ENCODE measurements at places on chromosomes 3 and 15. TPM values are rescaled to one million over a fixed set of nuclear protein-coding genes. Genes with fewer than 3 reads are reported as not detected.

SLC12A1 gene
- total RNA-seq: 0.19 TPM

P2RY12 gene
- not detected for total RNA-seq

LDHAL6B gene
- total RNA-seq: not detected

CACNA2D3 gene
- total RNA-seq: 2.3 TPM

ADGRG7 gene
- total RNA-seq: not detected

FBLN2 gene
- 24.9 TPM for total RNA-seq

MESP2 gene
- 0.16 TPM for total RNA-seq

SERINC4 gene
- total RNA-seq: not detected

GRCh38 chr15:35596285-35596684 lies 50.3 kb upstream of the DPH6 start:
- H3K4me1 ChIP-seq: no peaks in the 10 kb centered on the region
- H3K27ac ChIP-seq: no peak overlapping the region
- H3K36me3 ChIP-seq: no peaks in the 10 kb centered on the region
- H3K4me3 ChIP-seq: no peak overlapping the region
- no peaks in the 10 kb centered on the region for H3K27me3 ChIP-seq

GRCh38 chr15:84722628-84723027 lies 6.7 kb upstream of the SEC11A start:
- H3K27me3 ChIP-seq: no peaks in the 10 kb centered on the region
- no peak for DNase-seq
- no peak overlapping the region for H3K27ac ChIP-seq
- H3K4me3 ChIP-seq: no peak overlapping the region
- peaks cover 12% of the 10 kb centered on the region for H3K4me1 ChIP-seq

GRCh38 chr3:49617390-49618013 lies 56.6 kb upstream of the APEH start:
- H3K4me3 ChIP-seq: no peak overlapping the region
- DNase-seq: no peak
- peaks cover 9% of the 10 kb centered on the region for H3K4me1 ChIP-seq
- H3K27ac ChIP-seq: no peak overlapping the region

- no peak overlapping the region for H3K4me3 ChIP-seq
- DNase-seq: no peak
- peaks cover 20% of the 10 kb centered on the region for H3K4me1 ChIP-seq
- no peak overlapping the region for H3K27ac ChIP-seq
- no peaks in the 10 kb centered on the region for H3K36me3 ChIP-seq
These were observed 99.3 kb upstream of the PLCL2 start for GRCh38 chr3:16785465-16785864.

GRCh38 chr3:122497425-122497824 lies 17.3 kb downstream of the KPNA1 start:
- H3K4me3 ChIP-seq: no peak overlapping the region
- H3K36me3 ChIP-seq: peaks cover 5% of the 10 kb centered on the region
- H3K4me1 ChIP-seq: peaks cover 38% of the 10 kb centered on the region
- no peak for DNase-seq

- no peak overlapping the region for H3K27ac ChIP-seq
- H3K4me1 ChIP-seq: no peaks in the 10 kb centered on the region
- no peaks in the 10 kb centered on the region for H3K36me3 ChIP-seq
- H3K4me3 ChIP-seq: no peak overlapping the region
- no peaks in the 10 kb centered on the region for H3K27me3 ChIP-seq
- DNase-seq: no peak
These were observed 35.8 kb upstream of the ATOSA start for GRCh38 chr15:52714968-52715367.

DNA sequence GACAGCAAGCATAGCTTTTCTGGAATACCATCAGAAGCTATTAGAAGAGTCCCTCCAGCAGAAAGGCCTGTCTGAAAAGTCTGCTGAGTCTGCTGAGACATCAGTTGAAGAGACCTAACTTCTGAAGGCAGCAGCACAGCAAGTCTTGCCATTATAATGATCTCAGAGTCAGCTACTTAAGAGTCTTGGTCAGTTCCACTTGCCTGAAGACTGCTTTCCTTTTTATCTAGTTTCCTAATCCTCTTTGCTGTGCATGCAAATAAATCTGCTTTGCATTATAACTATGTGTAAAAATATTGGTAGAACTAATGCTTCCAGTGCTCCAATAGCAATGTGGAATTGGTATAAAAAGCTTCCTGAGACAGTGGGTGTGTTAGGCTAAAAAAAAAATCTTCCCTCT lies 34.9 kb upstream of the CPOX start:
- DNase-seq: no peak
- H3K36me3 ChIP-seq: no peaks in the 10 kb centered on the region
- H3K27me3 ChIP-seq: no peaks in the 10 kb centered on the region
- no peak overlapping the region for H3K27ac ChIP-seq
- H3K4me1 ChIP-seq: peaks cover 13% of the 10 kb centered on the region

DNA sequence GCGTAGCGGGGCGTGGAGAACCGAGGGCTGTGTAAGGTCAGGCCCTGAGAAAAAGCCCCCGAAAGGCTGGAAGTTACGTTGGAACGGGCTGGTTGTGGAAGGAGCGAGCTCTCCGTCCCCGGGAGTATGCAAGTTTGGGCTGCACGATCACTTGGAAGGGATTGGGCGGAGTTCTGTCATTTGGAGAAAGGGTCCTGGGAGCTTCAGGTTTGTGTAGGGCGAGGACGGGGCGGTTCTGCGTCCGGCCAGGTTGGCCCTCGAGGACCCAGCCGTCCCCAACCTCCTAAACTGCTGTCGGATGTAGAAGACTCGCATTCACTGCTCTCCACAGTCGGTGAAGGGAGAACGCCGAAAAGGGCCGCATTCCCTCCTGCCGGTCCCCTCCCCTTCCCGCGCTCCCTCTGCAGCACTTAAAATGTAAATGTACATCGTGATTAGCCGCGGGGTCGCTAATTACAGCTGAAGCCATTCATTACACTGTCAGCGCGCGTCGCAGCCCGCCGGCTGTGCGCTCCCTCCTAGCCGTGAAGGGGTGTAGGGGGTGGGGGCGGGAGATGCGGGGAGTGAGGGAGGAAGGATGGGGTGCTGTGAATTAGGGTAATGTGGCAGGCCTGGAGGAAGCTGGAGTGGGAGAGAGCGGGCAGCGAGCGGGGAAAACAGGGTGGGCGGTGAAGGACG lies 2.5 kb upstream of the RPP25 start:
- H3K4me1 ChIP-seq: peaks cover 32% of the 10 kb centered on the region
- H3K4me3 ChIP-seq: peak overlapping the region; percentile 80
- DNase-seq: peak; percentile 65
- peaks cover 62% of the 10 kb centered on the region for H3K27me3 ChIP-seq
- H3K27ac ChIP-seq: no peak overlapping the region

GRCh38 chr15:82570721-82571508 lies 30.7 kb upstream of the RPS17 start:
- H3K4me1 ChIP-seq: peaks cover 22% of the 10 kb centered on the region
- DNase-seq: peak; percentile 43
- no peaks in the 10 kb centered on the region for H3K27me3 ChIP-seq
- H3K36me3 ChIP-seq: no peaks in the 10 kb centered on the region
- peak overlapping the region; percentile 55 for H3K4me3 ChIP-seq

DNA sequence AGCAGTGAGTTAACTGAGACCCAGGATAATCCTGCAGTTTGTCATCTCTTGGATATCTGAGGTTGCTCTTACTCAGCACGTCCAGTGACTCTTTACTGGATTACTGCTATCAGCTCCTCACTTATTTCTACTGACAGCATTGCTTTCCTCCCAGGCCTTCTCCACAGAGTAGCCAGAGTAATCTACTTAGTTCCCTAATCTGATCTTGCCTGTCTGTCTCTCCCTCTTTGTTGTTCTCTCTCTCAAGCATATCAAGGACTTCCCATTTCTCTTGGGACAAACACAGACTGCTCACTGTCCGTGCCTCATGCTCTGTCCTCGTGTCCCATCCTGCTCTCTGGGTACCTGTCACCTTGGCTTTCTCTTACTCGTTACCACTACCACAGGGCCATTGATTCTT lies 376.2 kb downstream of the FEZF2 start:
- peak overlapping the region; percentile 12 for H3K27ac ChIP-seq
- no peaks in the 10 kb centered on the region for H3K27me3 ChIP-seq
- H3K4me3 ChIP-seq: no peak overlapping the region
- DNase-seq: no peak
- peaks cover 9% of the 10 kb centered on the region for H3K4me1 ChIP-seq

DNA sequence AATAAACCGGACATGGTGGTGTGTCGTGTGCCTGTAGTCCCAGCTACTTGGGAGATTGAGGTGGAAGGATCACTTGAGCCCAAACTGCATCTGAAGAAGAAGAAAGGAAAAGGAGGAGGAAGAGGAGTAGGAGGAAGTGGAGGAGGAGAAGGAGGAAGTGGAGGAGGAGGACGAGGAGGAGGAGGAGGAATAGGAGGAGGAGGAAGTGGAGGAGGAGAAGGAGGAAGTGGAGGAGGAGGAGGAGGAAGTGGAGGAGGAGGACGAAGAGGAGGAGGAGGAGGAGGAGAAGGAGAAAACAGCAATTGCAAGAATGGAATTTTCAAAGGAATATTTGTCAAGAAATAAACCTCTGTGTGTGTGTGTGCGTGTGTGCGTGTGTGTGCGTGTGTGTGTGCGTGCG lies 528.6 kb downstream of the CADM2 start:
- H3K4me3 ChIP-seq: no peak overlapping the region
- H3K36me3 ChIP-seq: no peaks in the 10 kb centered on the region
- H3K27me3 ChIP-seq: no peaks in the 10 kb centered on the region
- DNase-seq: no peak

GRCh38 chr15:66917904-66918448 lies 147.4 kb upstream of the SMAD3 start:
- no peaks in the 10 kb centered on the region for H3K36me3 ChIP-seq
- H3K27me3 ChIP-seq: no peaks in the 10 kb centered on the region
- H3K4me3 ChIP-seq: no peak overlapping the region
- DNase-seq: no peak
- no peaks in the 10 kb centered on the region for H3K4me1 ChIP-seq
- no peak overlapping the region for H3K27ac ChIP-seq

- no peaks in the 10 kb centered on the region for H3K36me3 ChIP-seq
- no peaks in the 10 kb centered on the region for H3K27me3 ChIP-seq
- no peak for DNase-seq
- no peak overlapping the region for H3K4me3 ChIP-seq
- H3K4me1 ChIP-seq: peaks cover 5% of the 10 kb centered on the region
These were observed 256.9 kb downstream of the CTNNB1 start for GRCh38 chr3:41456162-41456561.

DNA sequence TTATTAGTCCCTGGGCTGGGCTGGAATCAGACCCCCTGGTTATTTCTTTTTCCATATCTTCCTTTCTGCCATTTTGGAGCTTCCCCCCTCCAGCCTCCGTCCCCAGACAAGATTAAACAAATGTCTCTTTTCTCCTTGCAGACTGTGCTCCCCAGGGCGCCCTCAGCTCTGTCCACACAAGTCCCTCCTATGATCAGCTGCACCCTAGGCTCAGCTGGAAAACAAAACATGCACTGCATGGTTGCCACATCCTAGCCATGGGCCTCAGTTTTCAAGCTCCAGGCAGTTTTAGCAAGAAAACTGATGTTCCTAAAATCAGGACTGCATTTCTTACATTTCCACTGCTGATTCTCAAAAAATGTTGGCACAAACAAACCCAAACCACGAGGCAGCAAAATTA lies 23.5 kb upstream of the RFTN1 start:
- no peak overlapping the region for H3K27ac ChIP-seq
- no peaks in the 10 kb centered on the region for H3K27me3 ChIP-seq
- H3K36me3 ChIP-seq: no peaks in the 10 kb centered on the region

GRCh38 chr3:129593230-129593594 lies 13.3 kb downstream of the PLXND1 start:
- peak overlapping the region; percentile 73 for H3K27ac ChIP-seq
- no peaks in the 10 kb centered on the region for H3K36me3 ChIP-seq
- DNase-seq: no peak
- H3K4me1 ChIP-seq: peaks cover 66% of the 10 kb centered on the region

DNA sequence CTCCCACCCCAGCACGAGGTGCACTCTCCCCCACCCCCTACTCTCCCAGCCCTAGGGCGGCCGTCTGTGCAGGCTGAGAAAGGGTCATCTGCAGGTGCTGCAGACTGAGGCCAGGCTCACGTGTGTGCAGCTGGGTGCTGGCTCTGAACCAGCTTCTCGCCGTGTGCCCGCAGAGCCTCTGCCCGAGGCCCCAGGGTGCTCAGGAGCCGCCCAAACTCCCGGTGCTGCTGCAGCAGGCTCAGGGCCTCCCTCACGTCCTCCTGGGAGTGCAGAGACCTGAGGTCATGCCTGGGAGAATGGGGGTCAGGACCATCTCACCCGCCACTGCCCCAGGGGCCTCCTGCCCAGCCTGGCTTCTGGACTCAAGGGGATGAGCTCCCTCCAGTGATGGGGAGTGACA lies 17.2 kb downstream of the SPTBN5 start:
- no peak overlapping the region for H3K27ac ChIP-seq
- no peak overlapping the region for H3K4me3 ChIP-seq
- H3K4me1 ChIP-seq: no peaks in the 10 kb centered on the region
- H3K27me3 ChIP-seq: peaks cover 15% of the 10 kb centered on the region

- no peaks in the 10 kb centered on the region for H3K27me3 ChIP-seq
- H3K4me3 ChIP-seq: peak overlapping the region; percentile 59
- H3K27ac ChIP-seq: no peak overlapping the region
- no peak for DNase-seq
These were observed 749 bp downstream of the SRGAP3 start for GRCh38 chr3:9248522-9249271.

- H3K4me3 ChIP-seq: no peak overlapping the region
- H3K4me1 ChIP-seq: no peaks in the 10 kb centered on the region
- DNase-seq: no peak
- H3K27ac ChIP-seq: no peak overlapping the region
These were observed 41.8 kb downstream of the PRR23E start for GRCh38 chr3:127234778-127235177.

- H3K27ac ChIP-seq: no peak overlapping the region
- no peaks in the 10 kb centered on the region for H3K36me3 ChIP-seq
- H3K4me1 ChIP-seq: peaks cover 45% of the 10 kb centered on the region
These were observed 23.1 kb downstream of the SRGAP3 start for GRCh38 chr3:9226326-9226725.
